Activated CD8-positive, alpha-beta memory T cell treated with anti-CD3 and anti-CD28 coated beads, Interleukin-2, amount 10 ng/mL, durations not matched to agents 7 days and 5 days (primary cell): ENCODE measurements at places on chromosomes 16 and 17. TPM values are rescaled to one million over a fixed set of nuclear protein-coding genes. Genes with fewer than 3 reads are reported as not detected.

DNA sequence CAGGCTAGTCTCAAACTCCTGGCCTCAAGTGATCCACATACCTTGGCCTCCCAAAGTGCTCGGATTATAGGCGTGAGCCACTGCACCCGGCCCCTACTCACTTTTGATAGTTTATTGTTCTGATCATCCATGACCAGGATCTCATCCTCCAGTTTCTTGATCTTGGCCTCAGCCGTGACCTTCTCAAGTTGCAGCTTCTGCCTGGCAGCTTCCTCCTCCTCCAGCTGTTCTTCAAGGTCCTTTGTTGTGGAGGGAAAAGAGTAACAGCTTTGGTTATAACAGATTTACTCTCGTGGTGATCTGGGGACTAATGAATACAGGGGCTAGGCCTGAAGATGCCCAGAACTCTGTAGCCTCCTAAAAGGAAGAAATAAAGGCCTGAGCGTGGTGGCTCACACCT is 89.9 kb downstream of the NDE1 start:
- no peak for DNase-seq

Gene SLC25A19
- 66.4 TPM for total RNA-seq

GRCh38 chr16:31484491-31485171 is 1.7 kb downstream of the SLC5A2 start:
- no peak for DNase-seq

GRCh38 chr17:64736804-64737492 is 74.8 kb upstream of the SMURF2 start:
- peak; percentile 80 for DNase-seq

- no peak for DNase-seq
Observed at GRCh38 chr17:8632061-8632460, 1.5 kb upstream of the MYH10 start.
